ENCODE measurements at places on chromosomes 1 and 21.

DNA sequence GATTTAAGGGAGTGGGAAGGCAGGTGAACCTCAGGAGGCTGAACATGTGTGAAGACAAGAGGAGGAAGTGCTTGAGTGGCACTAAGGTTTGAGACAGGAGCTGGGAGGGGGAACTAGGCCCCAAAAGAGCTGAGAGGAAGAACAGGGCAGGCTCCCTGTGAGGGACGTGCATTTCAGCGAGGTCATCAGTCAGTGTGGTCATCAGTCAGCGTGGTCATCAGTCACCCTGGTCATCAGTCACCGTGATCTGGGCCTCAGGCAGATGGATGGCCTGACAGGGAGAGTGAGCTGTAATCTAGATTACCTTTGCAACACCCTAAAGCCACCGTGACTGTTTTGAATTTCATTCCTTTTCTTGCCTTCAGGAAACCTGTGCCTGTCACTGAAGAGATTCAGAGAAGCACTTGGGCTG lies 29.1 kb downstream of the VTCN1 start:
- no peak for DNase-seq

GRCh38 chr1:237779356-237779755 lies 111.4 kb downstream of the ZP4 start:
- no peak for DNase-seq

DNA sequence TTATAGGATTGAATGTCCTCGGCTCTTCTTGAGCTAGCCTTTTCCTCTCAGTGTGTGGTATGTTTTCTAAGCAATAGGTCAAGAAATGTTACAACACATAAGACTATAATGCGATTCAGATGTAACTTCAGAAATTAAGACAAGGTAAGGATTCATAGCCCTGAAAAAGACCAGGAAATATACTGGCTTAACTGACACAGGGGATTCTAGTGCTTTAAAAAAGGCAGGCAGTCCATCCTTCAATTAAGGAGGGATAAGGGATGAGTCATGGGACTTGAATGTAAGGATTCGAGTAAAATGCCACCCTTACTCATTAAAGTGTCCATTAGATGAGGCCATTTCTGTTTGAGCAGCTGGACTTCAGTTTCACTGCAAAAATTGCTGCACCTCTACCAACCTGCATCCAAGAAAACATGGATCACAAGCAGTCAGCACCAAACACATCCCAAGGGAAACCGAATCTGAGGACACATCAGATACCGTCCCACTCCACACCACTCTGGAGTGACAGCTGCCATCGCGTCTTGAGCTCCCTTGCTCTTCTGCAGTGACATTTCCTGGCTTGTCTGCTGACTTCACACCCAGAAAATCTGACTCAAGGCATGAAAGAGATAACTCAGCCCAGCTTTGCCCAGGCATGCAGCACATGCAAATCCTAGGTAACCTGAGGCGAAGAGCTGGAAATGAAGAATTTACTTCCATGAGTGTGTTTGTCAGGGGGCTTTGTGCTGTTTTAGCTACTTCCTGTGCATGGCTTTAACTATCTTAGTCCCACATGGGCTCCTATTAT lies 37.8 kb downstream of the NGF start:
- no peak for DNase-seq

- DNase-seq = no peak
These were observed 82.1 kb downstream of the ADARB1 start for GRCh38 chr21:45156459-45156858.

DNA sequence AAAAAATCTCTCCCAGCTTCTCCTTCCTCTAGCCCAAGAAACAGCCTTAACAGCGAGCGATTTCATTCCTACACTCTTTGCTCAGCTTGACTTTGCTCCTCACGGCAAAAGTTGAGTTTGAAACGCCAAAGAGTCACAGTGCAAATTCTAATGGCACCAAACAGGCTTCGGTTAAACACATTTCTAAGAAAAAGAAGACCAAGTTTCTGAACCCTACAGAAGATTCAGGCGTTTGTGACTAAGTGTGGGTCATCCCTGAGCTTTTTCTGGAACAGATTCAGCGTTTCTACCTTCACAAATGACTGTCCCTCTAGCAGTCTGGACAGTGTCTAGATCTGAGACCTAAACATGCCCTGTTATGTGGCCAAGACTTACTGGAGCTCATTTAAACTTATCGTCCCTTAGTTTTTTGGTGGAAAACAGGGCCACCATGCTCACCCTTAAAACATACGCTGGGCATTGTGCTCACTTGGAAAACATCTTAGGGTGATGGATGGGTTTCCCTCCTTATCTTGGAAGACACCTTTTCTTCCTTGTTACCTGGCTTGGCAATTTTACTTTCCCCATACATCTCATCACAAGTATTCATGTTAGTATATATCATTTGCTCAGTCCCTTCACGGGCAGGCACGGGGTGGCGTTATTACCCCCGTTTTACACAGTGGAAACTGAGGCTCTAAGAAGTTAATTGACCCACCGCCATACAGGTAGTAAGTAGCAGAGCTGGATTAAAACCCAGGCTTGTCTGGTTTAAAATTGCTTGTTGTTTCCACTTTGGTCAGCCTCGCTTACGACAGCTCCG lies 1.0 kb downstream of the C1orf198 start:
- no peak for DNase-seq

GRCh38 chr1:47411436-47411835 lies 4.6 kb upstream of the FOXE3 start:
- no peak for DNase-seq

DNA sequence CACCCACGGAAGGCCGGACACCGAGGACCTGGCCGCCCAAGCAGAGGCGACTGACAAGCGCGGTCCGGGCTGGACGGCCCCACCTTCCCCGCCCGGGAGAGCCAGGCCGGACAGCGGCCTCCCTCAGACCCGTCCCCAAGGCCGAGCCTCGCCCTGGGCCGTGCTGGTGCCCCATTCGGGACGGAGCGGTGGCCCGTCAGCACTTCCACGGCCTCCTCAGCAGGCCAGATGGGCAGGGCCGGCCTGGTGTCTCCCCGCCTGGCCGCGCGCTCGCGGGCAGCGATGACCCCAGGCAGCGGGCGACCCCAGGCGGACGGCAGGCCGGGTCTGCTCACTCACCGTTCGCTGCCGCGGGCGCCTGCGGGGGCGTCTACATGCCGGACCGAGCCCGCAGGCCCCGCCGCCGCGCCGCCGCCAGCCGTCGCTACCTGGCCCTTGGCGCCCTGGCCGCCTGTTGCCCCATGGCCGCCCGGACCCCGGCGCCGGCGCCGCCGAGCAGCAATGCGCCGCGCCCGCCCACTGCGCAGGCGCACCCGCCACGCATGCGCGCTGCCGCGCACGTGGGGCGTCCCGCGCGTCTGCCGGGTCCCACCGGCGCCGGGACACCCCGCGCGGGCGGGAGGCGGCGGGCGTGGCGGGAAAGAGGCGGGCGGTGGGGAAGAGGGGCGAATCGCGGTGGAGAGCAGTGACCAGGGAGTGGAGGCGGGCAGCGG lies at the start of gene NADK:
Gene NADK (minus strand): TSS at position 521 of the 713 bp plus-strand sequence. CDS start 13,064 bp downstream, outside the sequence.
- DNase-seq = peak; percentile 97

DNA sequence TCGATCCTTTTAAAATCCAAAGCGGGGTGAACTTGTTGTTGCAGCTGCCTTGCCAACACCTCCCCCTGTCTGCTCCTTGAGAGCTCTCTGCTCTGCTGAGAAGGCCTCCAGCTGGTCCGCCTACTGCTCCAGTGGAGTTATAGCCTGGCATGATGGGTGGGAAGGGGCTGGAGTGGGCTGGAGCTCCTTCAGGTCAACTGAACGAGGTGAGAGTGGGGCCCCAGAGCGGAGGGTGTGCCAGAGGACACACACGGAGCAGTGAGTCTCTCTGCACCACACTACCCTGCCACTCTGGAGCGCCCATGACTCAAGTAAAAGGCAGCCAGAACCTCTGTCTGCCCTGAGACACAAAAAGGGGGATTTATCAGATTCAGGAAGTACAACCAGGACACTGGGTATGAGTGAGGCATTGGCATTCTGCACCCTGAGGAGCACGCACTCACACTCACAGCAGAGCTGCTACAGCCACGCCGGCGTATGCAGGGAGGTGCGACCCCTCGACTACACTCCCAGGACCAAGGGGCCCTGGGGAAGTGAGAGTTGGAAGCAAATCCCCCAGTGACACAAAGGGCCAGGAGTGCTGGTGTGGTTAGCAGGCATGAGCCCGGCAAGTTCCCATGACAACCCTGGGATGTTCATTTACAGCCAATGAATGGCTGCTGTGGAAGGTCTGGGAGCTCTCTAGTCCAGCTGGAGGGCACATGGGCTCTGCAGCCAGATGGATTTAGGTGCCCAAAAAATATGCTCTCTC lies 28.0 kb upstream of the EVA1B start:
- DNase-seq = no peak

GRCh38 chr1:167420510-167420909 lies 97.8 kb downstream of the CD247 start:
- no peak for DNase-seq

DNA sequence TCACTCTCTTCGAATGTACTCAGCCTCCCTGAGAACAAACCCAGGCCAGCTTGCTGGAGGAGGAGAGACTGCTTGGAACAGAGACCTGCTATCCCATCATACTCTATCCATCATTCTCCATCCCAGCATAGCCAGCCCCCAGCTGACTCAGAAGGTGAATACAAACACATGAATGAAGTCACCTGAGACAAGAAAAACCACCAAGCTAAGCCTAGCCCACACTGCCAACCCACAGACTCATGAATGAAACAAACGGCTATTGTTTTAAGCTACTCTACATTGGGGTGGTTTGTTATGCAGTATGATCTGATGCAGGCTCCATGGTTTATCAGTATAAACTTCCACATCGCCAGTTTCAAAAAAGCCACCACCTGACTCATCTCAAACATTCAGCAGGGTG lies 395.6 kb downstream of the SETD4 start:
- DNase-seq = no peak

DNA sequence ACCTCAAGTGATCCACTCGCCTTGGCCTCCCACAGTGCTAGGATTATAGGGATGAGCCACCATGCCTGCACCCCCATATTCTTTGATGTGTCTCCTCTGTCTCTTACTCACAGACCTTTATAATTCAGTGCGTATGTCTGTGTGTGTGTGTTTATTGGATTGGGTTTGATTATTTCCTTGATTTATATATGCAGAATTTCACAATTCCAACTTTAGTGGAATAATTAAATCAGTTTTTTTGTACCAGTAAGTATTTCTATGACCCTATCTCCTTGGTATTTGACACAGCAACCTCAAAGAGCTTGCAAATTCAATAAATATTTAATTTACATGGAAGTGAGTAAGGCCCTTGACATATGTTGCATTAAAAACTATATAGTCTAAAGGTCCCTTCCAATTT lies 333.9 kb upstream of the ADAMTS5 start:
- no peak for DNase-seq

DNA sequence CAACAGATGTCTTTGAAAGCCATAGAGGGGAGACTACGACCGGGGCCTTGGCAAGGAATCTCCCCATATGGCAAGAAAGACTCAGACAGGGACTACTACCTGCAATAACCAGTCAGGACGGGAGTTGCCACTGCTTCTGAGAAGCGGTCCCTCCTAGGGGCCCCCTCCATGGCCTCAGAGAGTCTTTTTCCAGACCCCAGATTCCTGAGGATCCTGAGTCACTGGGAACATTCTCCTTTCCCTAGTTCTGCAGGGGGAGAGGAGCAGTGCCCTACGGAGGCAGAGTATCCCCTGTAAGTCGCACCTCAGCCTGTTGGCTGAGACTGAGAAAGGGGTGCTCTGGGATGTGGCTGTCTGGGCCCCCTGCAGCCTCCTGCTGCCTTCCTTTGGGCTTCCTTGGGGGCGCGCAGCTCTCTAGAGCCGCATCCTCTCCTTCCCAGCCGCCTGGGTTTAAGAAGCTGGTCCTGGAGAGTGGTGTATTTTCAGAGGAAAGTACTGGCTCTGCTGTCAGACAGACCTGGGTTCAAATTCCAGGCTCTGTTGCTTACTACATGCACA lies 7.8 kb downstream of the GLIS1 start:
- DNase-seq = no peak

GRCh38 chr21:30580132-30580531 lies 10.1 kb downstream of the KRTAP22-2 start:
- DNase-seq = no peak

GRCh38 chr1:172616636-172617035 lies 42.3 kb upstream of the FASLG start:
- DNase-seq = no peak

GRCh38 chr1:35844826-35845225 lies 37.0 kb downstream of the AGO4 start:
- no peak for DNase-seq
